ENCODE measurements at places on chromosomes 2 and 18. TPM values are rescaled to one million over a fixed set of nuclear protein-coding genes. Genes with fewer than 3 reads are reported as not detected.

EIF5B gene
- total RNA-seq = 57.5 TPM

ZBTB14 gene
- total RNA-seq = 9.4 TPM

DSG3 gene
- total RNA-seq = 73.1 TPM

OSBPL6 gene
- total RNA-seq = 11.8 TPM

DIPK1C gene
- not detected for total RNA-seq

MEX3C gene
- total RNA-seq = 66.5 TPM

TP53I3 gene
- total RNA-seq = 38.4 TPM

C2orf80 gene
- not detected for total RNA-seq

TFPI gene
- 0.42 TPM for total RNA-seq

TRIM43 gene
- total RNA-seq = not detected

SALL3 gene
- total RNA-seq = not detected

ELOA2 gene
- total RNA-seq = not detected

CRACDL gene
- 2.3 TPM for total RNA-seq

AGXT gene
- total RNA-seq = not detected

KCNIP3 gene
- 6.4 TPM for total RNA-seq

HJURP gene
- total RNA-seq = 40.1 TPM

PROKR1 gene
- total RNA-seq = not detected

GDF7 gene
- not detected for total RNA-seq

PSMG2 gene
- 91.4 TPM for total RNA-seq

NTSR2 gene
- total RNA-seq = not detected
